ENCODE measurements at places on chromosomes 5 and 9.

DNA sequence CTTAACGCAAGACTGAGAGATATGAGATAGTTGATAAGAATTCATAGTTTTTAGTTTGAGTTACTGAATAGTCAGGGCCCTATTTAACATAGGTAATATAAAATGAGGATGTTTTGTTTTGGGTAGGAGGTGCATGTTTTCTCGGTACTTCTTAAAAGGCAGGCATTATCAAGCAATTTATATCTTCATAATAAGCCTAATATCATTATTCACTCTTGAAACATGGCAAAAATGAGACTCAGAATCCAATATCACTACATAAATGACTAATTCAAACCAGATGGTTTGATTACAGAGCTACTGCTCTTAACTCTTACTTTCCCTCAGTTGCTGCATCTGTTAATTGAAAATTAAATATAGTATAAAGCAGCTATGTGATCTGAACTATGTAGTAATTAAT, 2038.7 kb downstream of the EFNA5 start:
- no peak for DNase-seq

GRCh38 chr5:75686480-75686879, 30.8 kb downstream of the POC5 start:
- no peak for DNase-seq

DNA sequence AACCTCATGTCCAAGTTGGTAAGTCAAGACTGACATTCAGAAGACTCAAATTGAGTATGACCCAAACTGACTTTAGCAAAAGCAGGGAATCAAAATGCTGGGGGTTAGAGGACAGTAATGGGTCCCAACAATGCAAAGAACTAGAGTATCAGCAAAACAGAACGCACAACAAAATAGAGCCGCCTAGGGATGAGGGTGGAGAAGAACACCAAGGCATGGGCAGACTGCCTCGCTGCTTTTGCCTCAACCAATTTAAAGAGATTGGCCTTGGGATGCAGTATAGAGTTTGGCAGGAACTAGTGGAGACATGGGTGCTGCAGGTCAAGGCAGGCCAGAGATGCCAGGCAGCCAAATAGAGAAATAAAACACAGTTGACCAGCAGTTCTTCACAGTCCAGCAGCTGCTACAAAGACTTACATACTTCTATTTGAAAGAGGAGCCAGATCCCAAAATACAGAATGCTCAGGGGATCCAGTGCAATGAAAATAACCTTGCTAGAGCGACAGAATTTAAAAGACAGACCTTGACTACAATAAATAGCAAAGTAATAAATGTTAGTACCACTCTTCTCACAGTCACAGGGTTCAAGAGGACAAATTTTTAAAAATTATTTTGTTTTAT, 83.9 kb upstream of the NIPBL start:
- DNase-seq = no peak

DNA sequence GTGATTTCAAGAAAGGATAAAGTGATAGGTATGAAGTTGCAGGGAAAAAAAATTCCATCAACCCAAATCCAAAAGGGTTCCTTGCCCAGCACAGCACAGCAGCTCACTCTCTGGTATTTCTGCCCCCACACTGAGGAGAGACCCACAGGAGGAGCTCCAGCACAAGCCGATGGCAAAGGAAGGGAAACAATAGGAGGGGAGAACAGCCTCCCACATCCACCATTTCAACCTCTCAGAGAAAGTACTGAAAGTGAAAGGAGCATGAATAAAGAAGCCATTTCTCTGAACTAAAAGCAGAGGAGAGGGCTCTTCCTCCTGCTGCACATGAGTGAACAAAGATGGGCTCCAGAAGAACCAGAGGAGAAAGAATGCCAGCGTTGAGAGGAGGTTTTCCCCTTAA, 54.9 kb upstream of the ZSWIM6 start:
- DNase-seq = no peak

DNA sequence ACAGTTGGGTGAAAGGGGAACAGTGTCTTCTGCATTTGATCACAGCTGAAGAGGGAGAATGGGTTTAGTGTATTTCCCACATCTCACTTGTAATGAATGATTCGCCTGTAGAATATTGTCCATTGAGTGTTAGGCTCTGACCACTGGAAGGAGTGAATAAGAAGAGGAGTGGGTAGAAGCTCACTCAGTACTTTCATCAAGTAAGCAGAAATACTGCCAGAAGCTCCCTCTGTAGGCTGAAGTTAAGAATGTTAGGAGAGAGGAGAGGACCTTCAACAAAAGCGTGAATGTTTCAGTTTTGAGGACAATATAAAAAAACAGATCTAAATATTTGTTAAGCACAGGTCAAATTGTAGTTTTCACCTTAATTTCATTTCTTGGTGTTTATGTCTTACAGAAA, 27.5 kb downstream of the FSD1L start:
- DNase-seq = no peak

DNA sequence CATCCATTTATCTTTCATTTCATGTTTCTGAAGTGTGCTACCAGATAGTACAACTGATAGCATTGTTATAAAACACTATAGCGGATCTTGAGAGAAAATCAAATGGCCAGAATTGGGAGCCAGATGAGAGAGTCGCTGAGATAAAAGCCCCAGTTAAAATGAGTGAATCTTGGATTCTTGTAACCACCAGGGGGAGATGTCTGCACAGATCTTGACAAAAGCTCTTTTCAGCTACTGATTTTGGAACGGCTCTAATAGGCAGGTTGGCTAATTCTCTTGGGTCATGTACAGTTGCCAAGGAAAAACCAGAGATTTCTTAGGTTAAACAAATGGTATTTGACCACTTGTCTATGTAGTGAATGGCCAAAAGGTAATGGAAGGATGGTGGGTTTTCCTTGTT, 21.7 kb downstream of the F2RL2 start:
- no peak for DNase-seq

GRCh38 chr9:109780453-109781033, 545 bp downstream of the PALM2AKAP2 start:
- DNase-seq = no peak

GRCh38 chr9:70049236-70049635, 5.6 kb downstream of the MAMDC2 start:
- no peak for DNase-seq

All from GM12892 (cell line).